ENCODE measurements at places on chromosomes 4 and X.

DNA sequence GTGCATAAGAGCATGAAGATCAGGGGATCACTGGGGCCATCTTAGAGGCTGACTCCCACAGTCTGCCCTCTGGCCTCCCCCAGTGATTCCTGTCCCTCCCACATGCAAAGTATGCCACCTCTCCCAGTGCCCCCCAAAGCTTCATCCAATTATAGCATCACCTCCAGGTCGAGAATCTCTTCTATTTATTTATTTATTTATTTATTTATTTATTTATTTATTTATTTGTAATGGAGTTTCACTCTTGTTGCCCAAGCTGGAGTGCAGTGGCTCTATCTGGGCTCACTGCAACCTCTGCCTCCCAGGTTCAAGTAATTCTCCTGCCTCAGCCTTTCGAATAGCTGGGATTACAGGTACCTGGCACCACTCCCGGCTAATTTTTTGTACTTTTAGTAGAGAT, 50.1 kb downstream of the BCORL1 start:
- DNase-seq: no peak

- DNase-seq: no peak
These were observed 281.4 kb upstream of the FRG1 start for GRCh38 chr4:189659287-189659686.

GRCh38 chr4:116361790-116362189, 723.6 kb downstream of the TRAM1L1 start:
- no peak for DNase-seq

DNA sequence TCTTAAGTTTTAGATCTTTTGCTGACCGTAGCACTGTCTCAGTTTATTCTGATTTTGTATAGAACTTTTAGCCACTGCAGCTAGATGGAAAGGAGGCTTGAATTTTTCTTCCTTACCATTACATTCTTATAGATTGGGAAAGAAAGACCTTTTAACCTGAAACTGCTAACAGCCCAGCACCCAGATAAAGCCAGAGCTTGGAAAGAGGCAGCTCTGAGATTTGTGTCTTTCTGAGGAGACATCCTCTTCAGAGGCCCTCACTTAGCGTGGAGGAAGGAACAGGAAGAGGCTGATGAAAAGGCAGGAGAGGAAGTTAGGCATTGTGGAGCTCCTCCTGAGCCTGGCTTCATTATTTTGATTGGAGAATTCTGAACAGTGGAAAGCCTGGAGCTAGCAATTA, 35.1 kb downstream of the ATG4A start:
- no peak for DNase-seq

DNA sequence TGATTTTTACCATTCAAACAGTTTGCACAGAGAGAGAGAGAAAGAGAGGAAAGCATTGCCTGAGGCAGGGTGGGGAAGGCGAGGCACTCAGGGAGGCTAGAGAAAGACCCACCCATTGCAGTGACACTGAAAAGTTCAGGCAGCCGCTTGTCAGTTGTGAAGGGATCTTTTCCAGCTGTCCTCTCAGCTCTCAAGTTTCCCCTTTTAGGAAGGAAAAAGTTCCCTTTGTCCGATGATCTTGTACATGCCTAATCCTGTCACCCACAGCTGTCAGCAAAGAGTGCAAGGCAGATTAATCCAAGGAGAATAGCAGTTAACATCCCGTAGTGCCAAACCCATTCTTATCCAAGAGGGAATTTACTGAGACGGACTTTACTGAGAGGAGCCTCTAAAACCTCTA, 255.0 kb downstream of the MAGEB5 start:
- DNase-seq: no peak

- no peak for DNase-seq
These were observed 6.6 kb downstream of the DUSP9 start for GRCh38 chrX:153653556-153653955.

DNA sequence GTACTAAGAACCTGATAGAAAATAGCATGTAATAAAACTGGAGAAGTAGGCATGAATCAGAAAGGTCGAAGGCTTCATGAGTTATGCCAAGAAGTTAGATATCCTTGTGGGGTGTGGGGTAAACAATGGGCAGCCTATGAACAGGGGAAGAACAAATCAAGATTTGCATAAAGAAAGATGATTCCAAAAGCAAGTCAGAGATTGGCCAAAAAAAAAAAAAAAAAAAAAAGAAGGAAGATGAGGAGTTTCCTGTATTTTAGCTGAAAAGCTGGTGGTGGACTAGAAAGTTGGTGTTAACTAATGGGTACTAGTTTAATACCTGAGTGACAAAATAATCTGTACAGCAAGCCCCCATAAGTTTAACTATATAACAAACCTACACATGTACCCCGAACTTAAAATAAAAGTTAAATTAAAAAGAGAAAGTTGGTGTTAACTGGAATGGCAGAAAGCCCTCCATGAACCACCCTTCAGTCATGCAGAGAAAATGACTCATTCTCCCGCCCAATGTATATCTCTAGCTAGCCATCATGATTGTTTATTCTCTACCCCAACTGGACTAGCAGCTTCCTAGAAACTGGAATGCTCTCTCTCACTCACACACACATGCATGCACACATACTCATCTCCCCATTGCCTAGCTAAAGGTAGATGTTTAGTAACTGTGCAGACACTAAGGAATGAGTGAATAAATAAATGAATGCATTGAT, 41.7 kb downstream of the ATP11C start:
- DNase-seq: no peak

DNA sequence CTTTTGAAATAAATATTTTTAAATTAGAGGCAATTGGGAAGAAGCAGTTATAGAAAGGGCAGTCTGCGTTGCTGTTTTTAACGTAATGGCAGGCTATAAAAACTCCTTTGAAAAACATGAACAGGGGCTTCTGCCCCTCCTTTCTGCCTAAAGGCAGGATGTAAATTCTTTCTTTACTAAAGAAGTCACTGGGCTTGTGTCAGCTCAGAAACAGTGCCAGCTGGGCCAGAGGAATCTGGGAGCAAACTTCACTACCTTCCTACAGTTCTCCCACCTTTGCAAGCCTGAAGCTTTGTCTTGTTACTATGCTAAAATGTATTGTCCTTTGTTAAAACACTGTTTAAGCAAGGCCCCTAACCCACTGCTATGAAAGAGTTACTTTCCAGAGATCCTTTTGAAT, 1664.8 kb downstream of the RPA4 start:
- DNase-seq: no peak

GRCh38 chr4:53653484-53654053, 62.3 kb upstream of the LNX1 start:
- no peak for DNase-seq

- no peak for DNase-seq
These were observed 92.2 kb downstream of the RNF150 start for GRCh38 chr4:141041021-141041476.

DNA sequence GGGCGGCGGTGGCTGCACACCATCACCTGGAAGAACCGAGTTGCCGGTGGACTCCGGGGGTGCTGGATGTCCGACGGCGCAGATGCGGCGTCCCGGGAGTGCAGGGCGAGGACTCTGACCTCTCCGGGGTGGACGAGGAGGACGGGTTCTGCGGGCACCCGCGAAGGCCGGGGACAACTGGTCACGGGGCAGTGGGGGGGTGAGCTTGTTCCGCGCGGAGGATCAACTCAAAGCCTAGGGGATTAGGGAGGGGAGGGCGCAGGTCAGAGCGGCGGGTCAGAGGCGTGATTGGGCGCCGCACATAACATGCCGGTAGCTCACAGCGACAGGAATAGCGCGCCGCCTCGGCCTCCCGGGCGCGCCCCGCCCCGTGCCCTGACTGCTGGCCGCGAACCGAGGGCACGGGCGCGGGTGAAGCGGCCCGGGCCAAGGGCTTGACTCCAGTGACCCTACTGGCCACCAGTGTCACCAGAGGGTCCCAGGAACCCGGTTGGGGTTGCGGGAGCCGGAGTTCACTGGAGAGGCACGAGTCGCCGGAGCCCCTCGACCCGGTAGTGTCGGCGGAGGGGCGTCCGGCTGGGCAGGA, at the start of gene KLHL34:
KLHL34 (minus strand) TSS at position 179 of the 586 bp plus-strand sequence. CDS start 542 bp downstream, outside the sequence.
- DNase-seq: no peak

DNA sequence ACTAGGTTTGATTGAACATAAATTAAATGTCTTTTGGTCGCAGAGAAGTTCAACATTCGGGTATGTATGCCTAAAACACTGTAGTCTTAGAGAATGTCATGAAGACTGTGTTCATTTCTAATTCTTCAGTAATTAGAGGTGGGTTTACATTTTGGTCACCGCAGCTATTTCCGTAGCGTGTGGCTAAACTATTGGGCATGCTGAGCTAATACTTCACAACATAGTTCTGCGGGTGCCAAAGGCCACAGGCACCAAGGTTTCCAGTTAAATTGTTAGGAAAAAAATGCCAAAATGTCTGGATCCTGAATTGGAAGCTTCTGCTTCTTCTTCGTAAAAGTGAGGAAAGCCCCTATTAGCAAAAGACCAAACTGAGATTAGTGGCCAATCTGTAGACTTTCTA, 25.1 kb downstream of the SMIM31 start:
- no peak for DNase-seq

DNA sequence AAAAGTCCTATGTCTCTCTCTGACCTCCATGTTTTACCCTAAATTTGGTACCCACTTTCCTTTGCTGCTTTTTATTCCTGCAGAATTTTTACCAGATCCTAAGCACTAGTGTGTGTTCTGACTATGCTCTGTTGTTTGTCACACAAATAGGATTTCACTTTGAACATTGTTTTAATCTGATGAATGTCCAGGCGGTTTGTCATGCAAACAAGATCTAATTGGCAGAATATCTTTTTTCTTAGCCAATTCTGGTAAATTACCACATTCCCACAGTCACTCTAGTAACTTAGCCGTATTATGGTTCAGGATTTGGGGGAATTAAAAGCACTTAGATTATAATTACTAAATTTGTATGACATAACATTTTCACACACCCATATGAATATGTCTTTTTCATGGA, 557.2 kb upstream of the BOD1L1 start:
- no peak for DNase-seq

DNA sequence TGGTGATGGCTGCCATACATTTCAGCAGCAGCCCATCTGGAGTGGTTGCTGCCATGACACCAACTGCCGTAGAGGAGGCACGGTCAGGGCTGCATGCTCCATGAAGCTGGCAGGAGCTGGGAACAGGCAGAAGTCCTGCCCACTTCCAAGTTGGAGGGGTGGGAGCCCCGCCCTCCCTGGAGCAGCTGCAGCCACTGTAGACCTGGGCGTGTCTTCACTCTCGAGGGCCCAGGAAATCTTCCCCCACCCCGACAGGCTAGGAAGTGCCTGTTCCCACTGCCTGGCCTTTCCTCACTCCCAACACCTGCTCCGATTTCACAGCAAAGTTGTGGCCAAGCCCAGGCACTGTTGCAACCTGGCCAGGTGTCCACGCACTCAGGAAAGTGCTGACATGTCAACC, 42.3 kb downstream of the NALF2 start:
- no peak for DNase-seq

DNA sequence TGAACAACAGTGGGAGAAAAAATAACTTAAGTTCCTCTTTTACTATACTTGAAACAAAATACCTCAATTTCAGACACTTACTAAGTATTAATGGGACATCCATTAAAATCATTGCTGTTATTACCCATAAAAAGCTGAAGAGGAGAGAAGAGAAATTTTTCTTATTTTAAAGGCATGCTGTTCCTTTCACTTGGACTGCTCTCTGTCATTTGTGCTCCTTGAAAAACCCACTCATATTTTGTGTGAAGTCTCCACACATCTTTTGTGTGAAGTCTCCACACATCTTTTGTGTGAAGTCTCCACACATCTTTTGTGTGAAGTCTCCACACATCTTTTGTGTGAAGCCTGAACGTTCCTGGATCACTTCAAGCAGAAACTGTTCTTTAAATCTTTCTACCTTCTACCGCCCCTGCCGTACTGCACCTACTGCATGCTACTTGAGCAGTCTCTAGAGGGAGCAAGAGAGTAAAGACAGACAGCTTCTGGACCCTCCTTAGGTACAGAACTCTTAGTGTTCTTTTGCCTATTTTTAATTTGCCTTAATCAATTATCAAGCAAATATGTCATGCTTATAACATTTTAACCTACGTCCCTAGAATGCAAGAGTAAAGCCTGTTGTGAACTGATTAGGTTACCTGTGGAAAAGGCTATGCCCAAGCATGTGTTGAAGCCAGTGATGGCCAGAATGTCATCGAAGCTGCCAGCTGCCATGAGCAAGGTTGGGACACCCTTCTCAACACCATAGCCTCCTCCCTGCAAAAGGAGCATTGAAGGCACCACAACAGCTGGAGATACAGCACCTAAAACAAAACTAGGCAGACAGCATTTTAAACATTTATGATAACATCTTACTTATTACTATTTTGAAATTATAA, 27.1 kb upstream of the SLC9B1 start:
- peak; percentile 48 for DNase-seq

GRCh38 chr4:153257151-153257620, 52.9 kb downstream of the TRIM2 start:
- no peak for DNase-seq

DNA sequence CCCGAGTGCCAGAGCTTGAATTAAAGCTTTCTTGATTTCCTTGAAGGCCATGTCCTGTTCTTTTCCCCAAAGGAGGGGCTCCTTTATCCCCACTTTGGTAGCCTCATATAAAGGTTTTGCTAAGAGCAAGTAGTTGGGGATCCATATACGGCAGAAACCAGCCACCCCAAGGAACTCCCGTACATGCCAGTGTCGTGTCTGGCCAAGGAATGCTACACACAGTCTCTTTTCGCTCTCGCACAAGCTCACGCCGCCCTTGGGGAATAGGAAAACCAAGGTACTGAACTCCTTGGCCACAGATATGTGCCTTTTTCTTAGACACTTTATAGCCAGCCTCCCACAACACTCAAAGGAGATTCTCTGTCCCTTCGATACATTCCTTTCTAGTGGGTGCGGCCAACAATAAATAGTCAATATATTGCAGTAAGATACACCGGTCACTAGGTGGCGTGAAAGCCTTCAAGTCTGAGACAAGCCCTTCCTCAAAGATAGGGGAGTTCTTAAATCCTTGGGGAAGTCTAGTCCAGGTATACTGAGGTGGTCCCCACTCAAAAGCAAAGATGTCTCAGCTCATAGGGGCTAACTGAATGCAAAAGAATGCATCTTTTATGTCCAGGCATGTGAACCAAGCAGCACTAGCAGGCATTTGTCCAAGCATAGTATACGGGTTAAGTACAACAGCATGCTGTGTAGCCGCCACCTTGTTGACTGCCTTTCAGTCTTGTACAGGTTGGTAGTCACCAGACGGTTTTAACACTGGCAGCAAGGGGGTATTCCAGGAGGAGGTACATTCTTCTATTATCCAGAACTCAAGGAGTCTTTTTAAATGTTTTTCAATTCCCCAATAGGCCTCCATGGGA, 57.8 kb upstream of the XAGE1B start:
- peak; percentile 25 for DNase-seq

DNA sequence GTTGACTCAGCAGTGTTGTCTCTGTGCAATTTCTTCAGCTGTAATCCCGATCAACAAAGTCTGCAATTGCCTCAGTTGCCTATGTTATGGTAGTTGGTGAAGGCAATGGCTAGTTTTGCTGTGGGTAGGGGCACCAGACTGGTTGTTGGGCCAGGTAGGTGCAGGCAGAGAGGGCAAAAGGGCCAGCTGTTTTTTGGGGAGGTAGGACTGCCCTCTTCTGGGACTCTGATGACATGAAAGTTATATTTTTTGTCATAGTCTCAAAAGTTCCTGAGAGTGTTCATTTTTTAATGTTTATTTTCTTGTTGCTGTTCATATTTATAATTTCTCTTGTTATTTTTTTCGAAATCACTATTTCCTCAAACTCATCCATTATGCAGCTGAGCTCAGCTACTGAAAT, 25.1 kb downstream of the DCAF12L2 start:
- DNase-seq: no peak

- no peak for DNase-seq
These were observed 47.5 kb downstream of the SEPTIN11 start for GRCh38 chr4:76997077-76997476.
